GM23248 (cell line): ENCODE measurements at places on chromosomes 6 and 20. TPM values are rescaled to one million over a fixed set of nuclear protein-coding genes. Genes with fewer than 3 reads are reported as not detected.
A peak's percentile ranks its signal among the peaks of the same experiment; 100 is the strongest.

- H3K4me1 ChIP-seq, result peaks cover 24% of the 10 kb centered on the region
- no peaks in the 10 kb centered on the region for H3K27me3 ChIP-seq
- no peak overlapping the region for H3K27ac ChIP-seq
- H3K36me3 ChIP-seq, result no peaks in the 10 kb centered on the region
- DNase-seq, result no peak
These were observed 77.2 kb downstream of the OR2B2 start for GRCh38 chr6:27834879-27835549.

- DNase-seq, result peak; percentile 97
- peak overlapping the region; percentile 99 for H3K27ac ChIP-seq
- no peaks in the 10 kb centered on the region for H3K27me3 ChIP-seq
- peak overlapping the region; percentile 9; the same call in 1 of the 2 replicates for H3K4me3 ChIP-seq
- H3K4me1 ChIP-seq, result peaks cover 62% of the 10 kb centered on the region
- peaks cover 25% of the 10 kb centered on the region for H3K36me3 ChIP-seq
These were observed 20.3 kb downstream of the TTPAL start for GRCh38 chr20:44495802-44496481.

- no peaks in the 10 kb centered on the region for H3K36me3 ChIP-seq
- H3K27ac ChIP-seq, result no peak overlapping the region
- no peaks in the 10 kb centered on the region for H3K27me3 ChIP-seq
- DNase-seq, result peak; percentile 51
- no peak overlapping the region for H3K4me3 ChIP-seq
- H3K4me1 ChIP-seq, result no peaks in the 10 kb centered on the region
These were observed 16.4 kb upstream of the CFAP206 start for GRCh38 chr6:87391334-87391733.

- peak; percentile 94 for DNase-seq
- peak overlapping the region; percentile 79 for H3K27ac ChIP-seq
- peaks cover 66% of the 10 kb centered on the region for H3K36me3 ChIP-seq
- H3K4me3 ChIP-seq, result no peak overlapping the region
These were observed 20.4 kb downstream of the SERINC3 start for GRCh38 chr20:44501448-44501847.

GRCh38 chr6:39350723-39351505 is 28.4 kb upstream of the KCNK16 start:
- no peak for DNase-seq
- H3K36me3 ChIP-seq, result no peaks in the 10 kb centered on the region
- H3K4me1 ChIP-seq, result no peaks in the 10 kb centered on the region
- no peaks in the 10 kb centered on the region for H3K27me3 ChIP-seq
- no peak overlapping the region for H3K27ac ChIP-seq

DNA sequence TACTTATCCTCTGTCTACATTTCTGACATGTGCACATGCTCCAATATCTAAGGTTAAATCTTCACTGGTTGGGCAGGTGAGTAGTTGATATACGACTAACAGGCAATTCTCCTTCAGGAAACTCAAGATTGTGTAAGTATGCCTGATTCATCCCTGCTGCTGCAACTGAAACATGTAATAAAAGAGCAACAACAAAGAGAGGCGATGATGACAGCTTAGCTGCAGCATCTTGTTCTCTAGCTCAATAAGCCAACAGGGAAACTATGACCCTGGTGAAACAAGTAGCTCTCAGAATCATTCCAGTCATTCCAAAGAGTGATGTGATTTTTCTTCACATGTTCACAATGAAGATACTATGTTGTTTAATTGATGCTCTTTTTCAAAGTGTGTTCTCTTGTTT is 74.4 kb downstream of the ELOVL4 start:
- no peaks in the 10 kb centered on the region for H3K36me3 ChIP-seq
- no peak overlapping the region for H3K4me3 ChIP-seq
- DNase-seq, result peak; percentile 88
- H3K4me1 ChIP-seq, result peaks cover 24% of the 10 kb centered on the region
- H3K27me3 ChIP-seq, result no peaks in the 10 kb centered on the region
- H3K27ac ChIP-seq, result peak overlapping the region; percentile 53

- DNase-seq, result peak; percentile 22
- H3K4me3 ChIP-seq, result no peak overlapping the region
- H3K27me3 ChIP-seq, result no peaks in the 10 kb centered on the region
- H3K27ac ChIP-seq, result no peak overlapping the region
- H3K36me3 ChIP-seq, result no peaks in the 10 kb centered on the region
- peaks cover 10% of the 10 kb centered on the region; the same call in 1 of the 2 replicates for H3K4me1 ChIP-seq
These were observed 80.2 kb downstream of the PLCB1 start for GRCh38 chr20:8212286-8212685.

- no peaks in the 10 kb centered on the region for H3K36me3 ChIP-seq
- no peak for DNase-seq
- H3K27ac ChIP-seq, result no peak overlapping the region
- H3K4me1 ChIP-seq, result no peaks in the 10 kb centered on the region
These were observed 457.3 kb upstream of the SULF2 start for GRCh38 chr20:48242623-48243022.

- H3K4me3 ChIP-seq, result no peak overlapping the region
- H3K27me3 ChIP-seq, result no peaks in the 10 kb centered on the region
- H3K27ac ChIP-seq, result no peak overlapping the region
- peaks cover 5% of the 10 kb centered on the region; the same call in 1 of the 2 replicates for H3K4me1 ChIP-seq
- DNase-seq, result peak; percentile 53
- H3K36me3 ChIP-seq, result no peaks in the 10 kb centered on the region
These were observed 105.2 kb upstream of the MAN1A1 start for GRCh38 chr6:119454714-119455113.

GRCh38 chr6:25007269-25007699 is 71.5 kb upstream of the RIPOR2 start:
- H3K4me3 ChIP-seq, result no peak overlapping the region
- peak; percentile 47 for DNase-seq
- peak overlapping the region; percentile 60 for H3K27ac ChIP-seq
- H3K4me1 ChIP-seq, result peaks cover 49% of the 10 kb centered on the region
- H3K27me3 ChIP-seq, result no peaks in the 10 kb centered on the region

GRCh38 chr20:2794202-2794748 is 6.2 kb downstream of the CPXM1 start:
- H3K4me1 ChIP-seq, result no peaks in the 10 kb centered on the region
- no peaks in the 10 kb centered on the region for H3K36me3 ChIP-seq
- DNase-seq, result no peak
- no peak overlapping the region for H3K4me3 ChIP-seq

DNA sequence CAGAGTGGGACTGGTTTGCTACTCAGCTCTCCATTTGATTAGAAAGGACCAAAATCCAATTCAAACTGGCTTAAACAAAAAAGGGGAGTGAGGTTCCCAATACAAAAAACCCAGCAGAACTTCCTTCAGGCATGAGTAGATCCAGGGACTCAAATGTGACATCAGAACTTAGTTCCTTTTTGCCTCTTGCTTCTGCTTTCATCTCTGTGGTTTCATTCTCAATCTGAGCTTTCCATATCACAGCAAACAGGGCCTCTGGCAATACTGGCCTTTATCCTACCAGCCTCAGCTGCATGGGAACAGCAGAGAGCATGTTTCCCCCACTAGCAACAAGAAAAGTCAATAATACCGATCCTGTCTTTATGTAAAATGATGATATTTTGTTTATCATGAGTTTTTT is 28.6 kb upstream of the PRELID3B start:
- H3K36me3 ChIP-seq, result no peaks in the 10 kb centered on the region
- H3K4me1 ChIP-seq, result no peaks in the 10 kb centered on the region
- no peak for DNase-seq
- H3K4me3 ChIP-seq, result no peak overlapping the region
- peaks cover 63% of the 10 kb centered on the region for H3K27me3 ChIP-seq
- H3K27ac ChIP-seq, result no peak overlapping the region

- no peaks in the 10 kb centered on the region for H3K4me1 ChIP-seq
- H3K4me3 ChIP-seq, result no peak overlapping the region
- H3K27me3 ChIP-seq, result no peaks in the 10 kb centered on the region
- no peaks in the 10 kb centered on the region for H3K36me3 ChIP-seq
These were observed 16.1 kb downstream of the COL9A3 start for GRCh38 chr20:62832951-62833391.

GRCh38 chr6:63799813-63800212 is 164.2 kb downstream of the PHF3 start:
- no peak overlapping the region for H3K4me3 ChIP-seq
- H3K27me3 ChIP-seq, result no peaks in the 10 kb centered on the region
- H3K36me3 ChIP-seq, result no peaks in the 10 kb centered on the region
- no peak for DNase-seq

GRCh38 chr6:16630026-16630643 is 131.1 kb downstream of the ATXN1 start:
- no peak for DNase-seq
- H3K27ac ChIP-seq, result no peak overlapping the region
- H3K27me3 ChIP-seq, result no peaks in the 10 kb centered on the region
- H3K36me3 ChIP-seq, result no peaks in the 10 kb centered on the region

DNA sequence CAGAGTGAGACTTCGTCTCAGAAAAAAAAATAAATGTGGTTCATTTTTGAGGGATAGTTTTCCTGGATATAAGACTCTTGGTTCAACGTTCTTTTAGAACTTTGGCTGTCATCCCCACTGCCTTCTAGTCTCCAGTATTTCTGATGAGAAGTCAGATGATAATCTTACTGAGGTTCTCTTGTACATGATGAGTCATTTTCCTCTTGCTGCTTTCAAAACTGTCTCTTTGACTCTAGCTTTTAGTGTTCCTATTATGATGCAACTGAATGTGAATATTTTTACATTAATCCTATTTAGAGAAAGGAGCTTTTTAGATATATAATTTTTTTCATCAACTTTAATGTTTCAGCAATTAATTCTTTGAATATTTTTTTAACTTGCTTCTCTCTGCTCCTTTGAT is 46.0 kb upstream of the OR14J1 start:
- no peaks in the 10 kb centered on the region for H3K27me3 ChIP-seq
- H3K36me3 ChIP-seq, result no peaks in the 10 kb centered on the region
- H3K4me1 ChIP-seq, result no peaks in the 10 kb centered on the region
- peak; percentile 0 for DNase-seq
- H3K27ac ChIP-seq, result no peak overlapping the region
- no peak overlapping the region for H3K4me3 ChIP-seq

The LRP11 gene
- polyA plus RNA-seq, result 44.9 and 50.3 TPM in 2 replicates

The CDSN gene
- not detected in 2 replicates for polyA plus RNA-seq

The SAPCD1 gene
- polyA plus RNA-seq, result 0.85 and 1.3 TPM in 2 replicates

The RSPH4A gene
- 0.15 TPM in 1 of 2 replicates, not detected in the other for polyA plus RNA-seq

The ZNF512B gene
- 1.2 and 1.5 TPM in 2 replicates for polyA plus RNA-seq

The HLA-DQA1 gene
- polyA plus RNA-seq, result 0.28 TPM in 1 of 2 replicates, not detected in the other

The TREML1 gene
- polyA plus RNA-seq, result not detected in 2 replicates

The DEFB121 gene
- polyA plus RNA-seq, result not detected in 2 replicates

The SFT2D1 gene
- 103 and 115 TPM in 2 replicates for polyA plus RNA-seq

The SULF2 gene
- 1.1 and 2.0 TPM in 2 replicates for polyA plus RNA-seq

The HLA-B gene
- 186 and 192 TPM in 2 replicates for polyA plus RNA-seq
